ENCODE measurements at places on chromosomes 1 and 21.

DNA sequence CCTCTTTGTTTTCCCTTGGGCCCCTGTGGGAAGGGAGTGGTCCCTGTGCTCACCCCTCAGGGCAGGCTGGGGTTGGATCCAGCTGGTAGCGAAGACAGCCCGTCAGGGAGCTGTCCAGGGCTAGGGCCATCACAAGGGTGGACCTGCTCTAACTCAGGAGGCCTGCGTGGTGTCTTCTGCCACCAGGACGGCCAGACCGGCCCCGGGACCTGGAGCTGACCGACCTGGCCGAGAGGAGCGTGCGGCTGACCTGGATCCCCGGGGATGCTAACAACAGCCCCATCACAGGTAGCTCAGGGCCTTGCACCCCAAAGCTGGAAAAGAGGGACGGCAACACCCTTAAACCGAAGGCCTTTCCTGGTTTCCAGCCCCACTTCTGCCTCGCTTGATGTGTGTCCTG is 64.2 kb upstream of the CNTN2 start:
- DNase-seq, result no peak

- DNase-seq, result peak; percentile 15
These were observed 260.5 kb downstream of the PRDM2 start for GRCh38 chr1:13960375-13960987.

- no peak for DNase-seq
These were observed 52.1 kb downstream of the SYDE2 start for GRCh38 chr1:85148524-85149250.

DNA sequence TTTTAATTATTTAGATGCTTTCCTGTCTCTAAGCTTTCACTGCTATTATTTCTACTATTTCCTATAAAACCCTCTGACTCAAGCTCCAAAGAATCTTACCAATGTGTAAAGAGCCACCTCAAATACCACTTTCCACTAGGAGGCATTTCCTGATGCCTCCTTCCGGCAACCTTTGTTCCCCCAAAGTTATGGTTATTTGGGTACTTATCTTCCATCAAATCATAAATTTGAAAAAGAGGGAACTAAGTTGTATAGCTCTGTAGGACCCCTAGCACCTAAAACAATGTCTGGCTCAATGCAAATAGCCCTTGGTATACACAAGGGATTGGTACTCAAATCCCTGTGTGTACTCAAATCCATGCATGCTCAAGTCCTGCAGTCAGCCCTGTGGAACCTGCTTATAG is 79.6 kb downstream of the NME7 start:
- no peak for DNase-seq

- no peak for DNase-seq
These were observed 50.8 kb downstream of the CAPN9 start for GRCh38 chr1:230797942-230798365.

DNA sequence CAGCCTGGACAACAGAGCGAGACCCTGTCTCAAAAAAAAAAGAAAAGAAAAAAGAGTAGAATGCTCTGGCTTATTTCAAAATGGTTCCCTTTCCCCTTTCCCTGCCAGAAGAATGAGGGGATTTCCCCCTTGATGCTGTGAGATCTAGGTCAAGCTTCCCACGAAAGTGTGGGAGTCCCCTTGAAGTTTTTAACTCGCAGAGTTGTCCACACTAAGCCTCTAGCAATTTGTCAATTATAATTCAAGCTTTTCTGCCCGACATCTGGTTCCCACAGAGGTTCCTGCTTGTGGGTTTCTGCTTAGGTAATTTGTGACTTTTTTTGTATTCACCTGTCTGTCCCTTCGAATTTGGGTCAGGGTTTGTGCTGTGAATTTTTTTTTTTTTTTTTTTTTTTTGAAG is 62.8 kb downstream of the ZFYVE9 start:
- DNase-seq, result no peak

DNA sequence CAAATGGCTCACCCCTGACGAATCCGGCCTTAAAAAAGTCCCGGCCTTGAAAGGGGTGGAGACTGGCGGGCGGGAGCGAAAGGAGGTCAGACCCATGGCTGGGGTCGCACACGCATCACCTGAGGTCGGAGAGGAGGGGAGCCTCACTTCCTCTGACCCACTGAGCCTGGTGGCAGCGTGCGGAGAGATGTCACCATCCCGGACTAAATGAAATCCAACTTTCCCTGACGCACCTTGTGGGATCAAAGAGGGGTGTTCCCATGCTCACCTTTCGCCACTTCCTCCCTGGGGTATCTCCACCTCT is 709 bp upstream of the SLC41A1 start:
- DNase-seq, result no peak

- no peak for DNase-seq
These were observed 24.2 kb downstream of the PDE9A start for GRCh38 chr21:42677339-42678321.

GRCh38 chr1:49686107-49686506 is 337.6 kb downstream of the AGBL4 start:
- DNase-seq, result no peak

- DNase-seq, result peak; percentile 13
These were observed at the start of gene GBP4 for GRCh38 chr1:89198491-89199072. Gene GBP4, minus strand, starts transcription at chr1:89198942. Its CDS starts 108 bp downstream, at chr1:89198834.

GRCh38 chr1:110734133-110734680 is 59.5 kb upstream of the KCNA3 start:
- no peak for DNase-seq

- DNase-seq, result no peak
These were observed 234.1 kb upstream of the POGK start for GRCh38 chr1:166605137-166605536.

DNA sequence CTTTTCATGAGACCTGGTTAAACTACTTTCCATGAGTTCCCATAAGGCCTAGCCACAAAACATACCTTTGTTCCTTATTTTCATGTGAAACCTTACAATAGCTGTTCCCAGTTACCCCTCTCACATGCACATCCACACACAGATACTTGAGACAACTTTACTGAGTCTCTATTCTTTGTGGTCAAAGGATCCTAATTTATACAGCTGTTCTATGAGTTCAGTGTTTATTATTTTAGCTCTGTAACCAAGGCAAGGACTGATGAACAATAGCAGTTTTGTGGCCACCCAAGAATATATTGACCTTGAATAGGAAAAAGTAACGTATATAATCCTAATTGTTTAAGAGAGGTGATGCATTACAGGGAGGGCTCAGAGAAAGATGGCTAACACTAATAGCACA is 160.5 kb upstream of the CACYBP start:
- no peak for DNase-seq

DNA sequence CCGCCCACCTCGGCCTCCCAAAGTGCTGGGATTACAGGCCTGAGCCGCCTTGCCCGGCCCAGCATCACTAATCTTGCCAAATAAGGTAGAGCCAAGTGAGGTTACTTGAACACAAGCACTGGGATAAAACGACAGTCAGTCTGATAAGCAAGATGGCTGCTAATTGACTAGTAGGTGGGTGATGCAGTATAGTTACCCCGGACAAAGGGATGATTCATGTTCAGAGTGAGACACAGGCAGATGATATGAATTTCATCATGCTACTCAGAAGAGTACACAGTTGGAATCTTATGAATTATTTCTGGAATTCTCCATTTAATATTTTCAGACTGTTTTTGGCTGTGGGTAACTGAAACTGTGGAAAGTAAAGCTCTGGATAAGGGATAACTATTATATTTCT is 178.4 kb downstream of the USP25 start:
- DNase-seq, result no peak

- no peak for DNase-seq
These were observed 283.8 kb downstream of the CACNA1E start for GRCh38 chr1:181767001-181767708.

- no peak for DNase-seq
These were observed 28.2 kb upstream of the RPF1 start for GRCh38 chr1:84450910-84451309.

GRCh38 chr1:237340892-237341291 is 298.9 kb downstream of the RYR2 start:
- no peak for DNase-seq

DNA sequence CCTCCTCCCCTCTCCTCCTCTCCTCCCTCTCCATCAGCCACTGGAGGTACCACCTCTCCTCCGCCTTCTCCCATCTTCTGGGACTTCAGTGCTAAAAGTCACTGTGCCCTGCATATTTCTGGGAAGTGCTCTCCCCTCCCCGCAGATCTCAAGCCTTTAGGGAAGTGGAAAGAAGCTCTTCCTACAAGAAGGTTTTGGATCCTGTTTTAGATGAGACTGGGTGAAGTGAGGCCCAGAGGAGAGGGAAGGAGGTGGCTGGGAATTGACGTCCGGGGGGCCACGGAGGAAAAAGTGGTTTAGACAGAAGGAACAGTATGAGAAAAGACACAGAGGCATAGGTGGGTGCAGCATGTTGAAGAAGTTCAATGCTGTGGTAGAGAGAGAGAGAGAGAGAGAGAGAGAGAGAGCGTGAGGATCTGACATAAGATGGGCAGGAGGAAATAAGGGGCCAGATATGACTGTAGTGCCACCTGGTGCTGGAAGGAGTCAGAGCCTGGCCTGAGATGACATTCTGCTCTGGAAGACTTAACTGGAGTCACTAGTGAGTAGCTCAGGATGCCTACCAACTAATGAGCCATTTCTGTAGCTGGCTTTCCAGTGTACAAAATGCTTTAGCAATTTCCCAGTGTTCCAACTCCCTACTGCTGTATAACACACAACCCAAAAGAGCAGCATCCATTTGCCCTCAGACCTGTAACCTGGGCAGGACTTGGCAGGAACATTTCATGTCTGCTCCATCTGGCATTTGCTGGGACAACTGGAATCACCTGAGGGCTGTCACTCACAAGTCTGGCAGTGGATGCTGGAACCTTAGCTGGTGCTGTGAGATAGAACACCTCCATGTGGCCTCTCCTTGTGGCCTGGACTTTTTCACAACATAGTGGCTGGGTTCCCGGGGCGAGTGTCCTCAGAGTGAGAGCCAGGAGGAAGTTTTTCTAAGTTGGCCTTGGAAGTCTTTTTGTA is 16.6 kb upstream of the ZSCAN20 start:
- no peak for DNase-seq

DNA sequence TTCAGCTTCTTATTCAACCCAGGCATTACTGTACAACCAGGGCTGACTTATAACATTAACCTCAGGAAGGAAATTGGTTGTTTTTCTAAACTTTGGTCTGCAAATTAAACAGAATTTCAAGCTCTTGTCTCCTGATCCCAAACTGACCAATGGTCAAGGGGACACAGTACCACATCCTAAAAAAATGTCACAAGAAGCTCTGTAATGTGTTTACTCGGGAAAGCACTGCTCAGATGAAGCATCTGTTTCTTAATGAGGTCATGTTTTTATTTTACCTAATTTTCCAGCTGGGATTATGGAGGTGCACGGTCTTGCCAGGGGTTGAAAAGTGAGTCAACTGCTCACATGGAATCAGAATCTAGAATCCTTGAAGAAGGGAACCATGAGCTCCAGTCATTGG is 18.7 kb downstream of the ADAMTS5 start:
- no peak for DNase-seq

DNA sequence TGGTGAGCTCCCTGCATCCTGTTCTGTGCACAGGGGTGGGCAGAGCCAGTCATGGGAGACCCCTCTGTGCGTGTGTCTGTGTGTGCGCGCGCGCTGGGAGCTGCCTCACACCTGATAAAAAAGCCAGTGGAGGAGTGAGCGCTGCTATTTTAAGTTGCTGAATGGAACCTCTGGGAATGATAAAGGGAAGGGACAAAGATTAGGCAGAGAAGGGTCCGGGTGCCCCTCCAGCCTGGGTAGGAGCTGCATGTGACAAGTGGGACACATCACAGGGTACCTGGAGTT is 847 bp downstream of the ADORA1 start:
- no peak for DNase-seq

DNA sequence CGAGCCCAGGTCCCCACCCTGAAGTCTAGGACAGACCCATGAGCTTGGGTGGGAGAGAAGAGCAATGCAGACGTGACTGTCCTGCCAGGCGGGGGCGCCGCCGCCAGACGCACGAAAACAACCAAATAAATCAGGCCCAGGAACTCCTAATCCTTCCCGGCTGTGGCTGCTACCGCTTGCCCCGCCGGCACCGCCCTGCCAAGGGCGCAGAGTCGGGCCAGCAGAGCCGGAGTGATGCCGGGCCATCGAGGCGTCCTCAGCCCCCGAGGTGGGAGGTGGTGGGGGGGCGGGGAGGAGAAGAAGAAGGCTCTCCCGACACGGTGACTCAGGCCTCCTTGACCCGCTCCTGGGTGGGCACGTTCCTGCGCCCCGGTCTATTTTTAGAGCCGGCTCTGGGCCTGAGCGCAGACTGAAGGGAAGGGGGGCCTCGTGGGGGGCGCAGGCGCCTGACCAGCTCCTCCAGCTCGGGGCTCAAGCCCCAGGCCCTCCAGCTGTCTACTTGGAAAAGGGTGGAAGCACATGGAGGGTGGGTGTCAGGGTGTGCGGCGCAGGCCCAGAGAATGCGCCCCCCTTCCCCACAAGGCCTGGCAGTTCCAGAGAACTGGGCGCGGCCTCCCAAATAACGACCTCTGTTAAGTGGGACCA is 10.7 kb upstream of the COL16A1 start:
- DNase-seq, result peak; percentile 18
